Stimulated activated CD4-positive, alpha-beta T cell treated with anti-CD3 and anti-CD28 coated beads, TNF-alpha, amount 100 ng/mL, for 1 hour (primary cell): ENCODE measurements at places on chromosomes 11 and 22.

DNA sequence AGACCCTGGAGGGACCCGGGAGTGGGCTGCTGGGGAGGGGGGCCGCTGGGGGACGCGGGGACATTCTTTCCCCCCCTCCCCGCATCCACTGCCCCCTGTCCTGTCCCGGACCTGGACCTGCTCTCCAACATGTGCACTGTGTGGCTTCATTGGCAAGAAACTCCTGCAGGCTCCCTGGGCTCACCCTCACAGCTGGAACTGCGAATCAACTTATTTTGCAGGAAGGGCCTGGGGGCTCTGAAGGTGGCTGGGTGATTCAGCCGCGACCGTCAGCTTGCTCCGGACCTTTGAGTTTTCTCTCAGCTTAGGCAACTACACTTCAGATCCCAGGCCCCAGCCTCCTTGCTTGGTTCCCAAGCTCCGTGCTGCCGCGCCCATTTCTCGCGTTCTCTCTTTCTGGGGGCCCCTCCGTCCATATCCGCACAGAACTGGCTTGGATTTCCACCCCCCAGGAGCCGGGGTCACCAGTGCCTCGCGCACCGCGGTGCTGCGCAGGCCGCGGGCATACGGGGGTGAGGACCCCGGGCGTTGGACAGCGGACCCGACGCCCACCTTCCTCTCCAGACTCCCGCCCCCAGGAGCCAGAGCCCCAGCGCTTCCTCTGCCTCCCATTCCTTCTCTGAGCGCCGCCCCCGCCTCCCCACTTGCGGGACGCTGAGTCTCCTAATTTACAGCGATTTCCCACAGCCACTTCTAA is 471 bp upstream of the AHNAK start:
- no peak for DNase-seq

DNA sequence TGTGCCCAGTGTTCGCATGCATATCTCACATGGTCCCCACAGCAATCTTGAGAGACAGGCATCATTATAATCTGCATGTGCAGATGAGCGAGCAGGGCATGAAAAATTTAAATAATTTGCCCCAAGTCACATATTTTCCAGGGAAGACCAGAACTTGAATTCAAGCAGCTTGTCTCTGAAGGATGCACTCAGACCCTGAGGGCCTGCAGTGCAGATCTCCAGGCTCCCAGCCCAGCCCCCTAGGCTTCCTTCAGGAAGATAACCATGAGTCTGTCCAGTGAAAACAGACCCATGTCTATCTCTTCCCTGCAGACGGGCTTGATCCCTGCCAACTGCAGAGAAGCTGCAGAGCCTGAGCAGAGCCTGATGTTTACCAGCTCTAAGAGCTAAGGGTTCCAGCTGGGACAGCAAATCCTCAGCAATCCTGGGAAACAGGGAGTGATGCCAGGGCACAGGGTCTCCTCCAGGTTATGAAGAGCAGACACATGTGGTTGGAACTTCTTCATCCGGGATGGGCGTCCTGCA is 55.1 kb downstream of the NAV2 start:
- DNase-seq, result no peak

GRCh38 chr11:77410076-77410827 is 63.6 kb downstream of the PAK1 start:
- no peak for DNase-seq

DNA sequence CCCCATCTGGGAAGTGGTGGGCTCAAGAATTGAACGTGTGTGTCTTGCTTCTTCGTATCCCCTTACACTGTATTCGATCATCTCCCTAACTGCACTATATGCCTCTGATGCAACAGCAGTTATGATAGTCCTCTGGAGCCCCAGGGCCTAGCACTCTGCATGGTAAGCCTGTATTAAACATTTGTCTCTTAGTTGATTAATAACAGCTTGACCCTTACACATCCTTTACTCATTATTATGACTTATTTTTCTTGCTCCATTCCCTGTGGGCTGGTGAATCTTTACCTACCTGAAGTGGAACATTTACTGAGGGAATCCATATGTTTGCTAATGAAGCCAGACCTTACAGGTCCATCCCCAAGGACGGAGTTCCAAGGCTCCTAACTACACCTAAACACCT is 5.6 kb downstream of the STX3 start:
- no peak for DNase-seq

DNA sequence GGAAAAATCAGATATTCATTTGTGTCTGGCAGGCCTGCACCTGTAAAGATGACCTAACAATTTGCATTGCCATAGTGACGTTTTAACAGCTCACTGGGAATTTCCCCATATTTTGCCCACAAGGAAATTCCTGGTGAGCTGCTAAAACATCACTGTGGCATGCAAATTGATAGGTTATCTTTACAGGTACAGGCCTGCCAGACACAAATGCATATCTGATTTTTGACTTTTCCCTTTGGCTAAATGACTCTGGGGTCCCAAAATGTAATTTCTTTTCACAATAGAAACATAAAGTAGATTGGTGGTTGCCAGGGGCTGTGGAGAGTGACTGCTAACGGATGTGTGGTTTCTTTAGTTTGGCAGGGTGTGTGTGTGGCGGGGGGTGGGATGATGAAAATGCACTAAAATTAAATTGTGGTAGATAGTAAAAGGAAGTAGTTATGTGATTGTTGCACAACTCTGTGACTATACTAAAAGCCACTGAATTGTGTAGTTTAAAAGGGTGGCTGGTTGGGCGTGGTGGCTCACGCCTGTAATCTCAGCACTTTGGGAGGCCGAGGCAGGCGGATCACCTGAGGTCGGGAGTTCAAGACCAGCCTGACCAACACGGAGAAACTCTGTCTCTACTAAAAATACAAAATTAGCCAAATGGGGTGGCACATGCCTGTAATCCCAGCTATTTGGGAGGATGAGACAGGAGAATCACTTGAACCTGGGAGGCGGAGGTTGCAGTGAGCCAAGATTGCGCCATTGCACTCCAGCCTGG is 18.5 kb upstream of the FEZ1 start:
- no peak for DNase-seq
